ENCODE measurements at places on chromosomes 13 and 19. TPM values are rescaled to one million over a fixed set of nuclear protein-coding genes. Genes with fewer than 3 reads are reported as not detected.

Gene CDX2
- not detected for total RNA-seq

Gene ZNF439
- total RNA-seq, result 5.9 TPM

- H3K4me3 ChIP-seq, result no peak overlapping the region
- H3K36me3 ChIP-seq, result no peaks in the 10 kb centered on the region
- H3K27me3 ChIP-seq, result no peaks in the 10 kb centered on the region
- H3K27ac ChIP-seq, result no peak overlapping the region
Measured at GRCh38 chr13:78182813-78183212, 264.2 kb upstream of the EDNRB start.

DNA sequence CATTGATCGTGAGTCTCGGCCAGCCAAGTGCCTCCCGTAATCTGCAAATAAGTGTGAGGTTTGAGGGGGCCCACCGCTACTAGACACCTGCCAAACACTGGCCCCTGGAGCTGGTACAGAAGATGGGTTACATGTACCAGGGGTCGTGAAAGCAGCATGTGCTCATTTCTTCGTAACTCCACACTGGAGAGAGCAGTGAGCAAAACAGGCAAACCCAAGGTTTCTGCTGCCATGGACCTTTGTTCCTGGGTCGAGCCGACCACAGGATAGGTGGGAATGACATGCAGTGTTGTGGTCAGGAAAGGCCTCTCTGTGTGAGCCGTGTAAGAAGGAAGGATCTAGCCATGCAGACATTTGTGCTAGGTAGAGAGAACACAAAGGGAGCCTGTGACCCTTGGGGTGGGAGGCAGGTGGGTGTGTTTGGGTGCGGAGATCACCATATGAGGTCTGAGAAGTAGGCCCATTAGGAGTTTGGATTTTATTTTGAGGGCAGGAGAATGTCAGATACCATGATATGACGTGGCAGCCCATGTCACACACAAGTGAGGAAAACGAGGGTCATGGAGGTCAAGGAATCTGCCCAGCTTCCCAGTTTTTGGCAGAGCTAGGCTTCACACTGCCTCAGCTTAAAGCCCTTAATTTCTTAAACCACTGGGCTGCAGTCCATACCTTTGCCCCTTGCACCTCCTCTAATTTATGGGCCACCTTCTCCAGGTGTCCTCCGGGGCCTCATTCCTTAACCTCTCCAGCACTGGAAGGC, 919 bp downstream of the GTF3A start:
- H3K27ac ChIP-seq, result peak overlapping the region; percentile 84
- peaks cover 54% of the 10 kb centered on the region for H3K4me1 ChIP-seq
- no peaks in the 10 kb centered on the region for H3K27me3 ChIP-seq
- peak overlapping the region; percentile 51 for H3K4me3 ChIP-seq

GRCh38 chr19:21839976-21840375, 4.0 kb upstream of the ZNF43 start:
- H3K36me3 ChIP-seq, result no peaks in the 10 kb centered on the region
- H3K4me3 ChIP-seq, result no peak overlapping the region
- no peaks in the 10 kb centered on the region for H3K27me3 ChIP-seq

DNA sequence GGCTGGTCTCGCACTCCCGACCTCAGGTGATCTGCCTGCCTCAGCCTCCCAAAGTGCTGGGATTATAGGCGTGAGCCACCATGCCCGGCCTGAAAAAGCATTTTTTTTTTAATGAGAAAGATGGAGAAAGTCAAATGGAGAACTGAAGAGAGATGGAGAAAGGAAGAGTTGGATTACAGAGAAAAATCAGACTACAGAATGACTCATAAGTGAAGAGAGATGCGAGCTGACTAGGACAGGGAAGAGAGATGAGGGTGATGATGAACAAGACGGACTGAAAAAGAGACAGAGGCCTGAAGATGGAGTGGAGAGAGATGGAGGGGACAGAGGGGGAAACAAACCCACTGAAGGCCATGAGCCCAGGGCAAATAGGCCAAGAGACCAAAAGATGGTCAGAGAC, 1.5 kb downstream of the DHX34 start:
- DNase-seq, result no peak
- peaks cover 27% of the 10 kb centered on the region for H3K36me3 ChIP-seq
- H3K4me1 ChIP-seq, result peaks cover 14% of the 10 kb centered on the region
- H3K27me3 ChIP-seq, result no peaks in the 10 kb centered on the region

DNA sequence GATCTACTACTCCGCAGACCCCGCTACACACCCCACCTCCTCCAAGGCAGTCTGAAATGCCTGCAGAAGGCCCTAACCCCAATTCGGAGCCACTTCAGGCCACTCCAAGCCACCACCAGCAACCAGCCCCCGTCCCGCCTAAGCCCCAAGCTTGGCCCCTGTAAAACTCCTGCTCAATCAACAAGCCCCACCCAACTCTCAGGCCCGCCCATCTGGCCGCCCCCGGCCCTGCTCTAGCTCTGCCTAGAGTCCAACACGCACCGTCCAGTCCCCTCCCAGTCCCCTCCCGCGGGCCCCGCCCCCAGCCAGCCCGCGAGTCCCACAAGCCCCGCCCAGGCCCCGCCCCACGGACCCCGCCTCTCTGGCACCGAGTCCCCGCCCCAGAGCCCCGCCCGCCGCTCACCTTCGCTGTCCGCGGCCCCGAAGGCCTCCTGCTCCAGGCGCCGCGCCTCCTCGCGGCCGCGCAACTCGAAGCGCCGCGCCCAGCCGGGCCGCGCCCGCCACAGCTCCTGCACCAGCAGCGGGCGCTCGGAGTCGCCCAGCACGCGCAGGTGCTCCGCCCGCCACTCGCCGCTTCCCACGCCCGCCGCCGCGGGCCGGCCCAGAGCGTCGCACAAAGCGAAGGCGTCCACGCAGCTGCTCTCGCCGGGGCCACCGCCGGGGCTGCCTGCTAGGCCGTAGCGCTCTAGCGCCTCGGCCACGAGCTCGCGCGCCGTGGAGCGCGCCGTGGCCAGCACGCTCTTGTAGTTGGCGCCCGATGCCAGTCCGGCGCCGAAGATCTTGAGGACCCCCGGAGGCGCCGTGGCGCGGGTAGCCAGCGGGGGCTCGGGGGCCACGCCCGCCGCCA, 1.6 kb downstream of the RASIP1 start:
- peak overlapping the region; percentile 57 for H3K4me3 ChIP-seq
- H3K27me3 ChIP-seq, result no peaks in the 10 kb centered on the region
- no peak for DNase-seq
- peaks cover 26% of the 10 kb centered on the region for H3K4me1 ChIP-seq
- no peaks in the 10 kb centered on the region for H3K36me3 ChIP-seq
- H3K27ac ChIP-seq, result peak overlapping the region; percentile 88
